Stimulated activated CD8-positive, alpha-beta memory T cell treated with anti-CD3 and anti-CD28 coated beads, Interleukin-2, amount 100 ng/mL, for 1 hour (primary cell): ENCODE measurements at places on chromosomes 3 and 15.

DNA sequence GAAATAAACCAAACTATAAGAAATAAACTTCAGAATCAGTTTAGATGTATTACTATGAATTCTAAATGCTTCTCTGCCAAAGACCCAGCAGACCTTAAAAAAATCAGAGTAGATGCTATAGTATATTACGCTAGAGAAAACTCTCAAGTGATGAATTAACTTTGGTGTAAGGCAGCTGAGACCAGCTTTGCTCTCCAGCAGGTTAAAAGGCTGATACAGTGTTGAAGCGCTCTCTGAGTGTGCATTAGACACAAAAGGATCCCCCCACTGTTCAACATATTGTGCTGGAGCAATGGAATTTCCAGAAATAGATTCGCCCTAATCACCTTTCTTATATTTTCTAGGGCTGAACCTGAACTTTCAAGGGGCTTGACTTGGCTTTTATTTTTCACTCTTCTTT is 190.0 kb downstream of the EFHB start:
- DNase-seq, result no peak

- DNase-seq, result no peak
These were observed 12.2 kb downstream of the ALG1L2 start for GRCh38 chr3:130093741-130094391.

- DNase-seq, result no peak
These were observed 873 bp downstream of the CAPN7 start for GRCh38 chr3:15206662-15207576.

- DNase-seq, result no peak
These were observed 4.8 kb downstream of the VIPR1 start for GRCh38 chr3:42507252-42507651.

- no peak for DNase-seq
These were observed 76.4 kb downstream of the USF3 start for GRCh38 chr3:113620091-113620490.

DNA sequence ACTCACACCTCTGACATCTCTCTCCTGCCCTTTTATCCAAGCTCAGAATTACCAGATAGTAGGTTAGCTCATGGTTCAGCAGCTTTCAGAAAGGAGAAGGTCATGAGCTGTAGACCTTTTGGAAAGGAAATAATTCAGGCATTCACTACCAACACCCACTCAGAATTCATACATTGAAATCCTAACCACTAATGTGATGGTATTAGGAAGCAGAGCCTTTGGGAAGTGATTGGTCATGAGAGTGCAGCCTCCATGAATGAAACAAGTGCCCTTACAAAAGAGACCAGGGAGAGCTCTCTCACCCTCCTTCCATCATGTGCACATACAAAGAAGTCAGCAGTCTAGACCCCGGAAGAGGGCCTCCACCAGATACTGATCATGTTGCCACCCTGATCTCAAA is 315.8 kb upstream of the CCDC54 start:
- no peak for DNase-seq

DNA sequence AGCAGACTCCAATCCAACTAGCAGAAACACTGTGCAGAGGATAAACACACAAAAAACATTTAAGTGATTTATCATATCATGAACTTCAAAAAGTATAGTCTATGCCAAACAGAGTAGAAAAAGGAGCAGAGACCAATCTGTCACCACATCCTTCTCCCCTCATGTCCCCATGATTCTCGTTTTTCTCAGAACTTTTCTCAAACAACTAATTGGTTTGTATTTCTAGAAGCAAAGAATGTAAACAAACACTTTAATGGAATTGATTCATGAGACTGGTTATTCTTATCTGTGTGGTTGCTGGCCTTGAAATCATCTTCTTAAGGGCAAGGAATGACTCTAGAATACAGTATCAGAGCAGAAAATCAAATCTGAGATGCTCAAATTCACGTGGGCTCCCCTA is 294.2 kb upstream of the THBS1 start:
- no peak for DNase-seq

GRCh38 chr3:66989860-66990696 is 8.0 kb upstream of the KBTBD8 start:
- no peak for DNase-seq

DNA sequence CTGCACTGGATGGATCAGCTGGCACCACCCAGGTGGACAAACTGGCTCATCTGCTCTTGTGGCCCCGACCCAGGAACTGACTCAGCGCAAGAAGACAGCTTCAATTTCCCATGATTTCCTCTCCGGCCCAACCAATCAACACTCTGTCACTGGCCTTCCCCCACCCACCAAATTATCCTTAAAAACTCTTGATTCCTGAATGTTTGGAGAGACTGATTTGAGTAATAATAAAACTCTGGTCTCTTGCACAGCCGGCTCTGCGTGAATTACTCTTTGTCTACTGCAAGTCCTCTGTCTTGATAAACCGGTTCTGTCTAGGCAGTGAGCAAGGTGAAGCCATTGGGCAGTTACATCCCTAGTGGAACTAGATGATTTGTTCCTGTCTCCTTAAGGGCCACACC is 16.1 kb downstream of the BDH1 start:
- DNase-seq, result no peak

- no peak for DNase-seq
These were observed 20.8 kb downstream of the ARL14 start for GRCh38 chr3:160697637-160698380.

DNA sequence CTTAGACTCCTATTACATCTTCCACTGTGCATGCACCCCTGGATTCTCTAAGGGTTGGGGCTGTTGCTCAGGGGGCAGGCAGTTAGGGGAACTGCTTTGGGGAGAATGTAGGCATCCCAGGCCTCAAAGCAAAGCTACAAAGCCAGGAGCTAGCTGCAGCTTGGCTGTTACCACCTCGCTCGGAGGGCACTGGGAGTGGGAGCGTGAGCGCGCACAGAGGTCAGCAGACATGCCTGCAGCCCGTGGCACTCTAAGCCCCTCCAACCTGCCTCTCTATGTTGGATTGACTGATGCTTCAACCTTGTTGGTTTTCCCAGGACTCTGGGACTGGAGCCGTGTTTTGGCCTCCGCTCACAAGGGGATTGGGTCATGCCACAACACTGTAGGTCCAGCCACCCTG is 69.8 kb downstream of the CPN2 start:
- DNase-seq, result no peak

GRCh38 chr3:114504941-114505628 is 211.3 kb downstream of the TIGIT start:
- DNase-seq, result no peak

GRCh38 chr15:93913871-93914270 is 317.5 kb upstream of the MCTP2 start:
- DNase-seq, result no peak

DNA sequence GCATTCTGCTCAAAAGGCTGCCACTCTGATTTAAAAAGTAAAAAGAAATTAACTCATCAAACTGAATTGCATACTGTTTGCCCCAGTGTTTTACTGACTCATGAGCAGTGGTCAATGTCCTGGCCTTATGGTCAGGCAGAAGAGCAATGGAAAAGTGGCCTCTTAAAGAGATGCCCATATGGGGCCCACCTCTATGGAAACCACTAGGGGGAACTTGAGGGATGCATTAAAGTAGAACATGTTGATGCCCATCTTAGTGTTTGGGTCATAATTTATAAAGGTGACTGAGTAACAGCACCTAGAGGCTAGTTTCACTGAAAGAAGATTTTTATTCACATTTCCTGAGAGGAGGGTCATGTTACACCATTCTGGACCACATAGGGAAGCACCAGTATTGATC is 66.5 kb upstream of the RNU6-1 start:
- no peak for DNase-seq

GRCh38 chr15:91253605-91254004 is 153.5 kb downstream of the SV2B start:
- no peak for DNase-seq

GRCh38 chr15:23566071-23566554 is 639 bp downstream of the MKRN3 start:
- DNase-seq, result no peak

DNA sequence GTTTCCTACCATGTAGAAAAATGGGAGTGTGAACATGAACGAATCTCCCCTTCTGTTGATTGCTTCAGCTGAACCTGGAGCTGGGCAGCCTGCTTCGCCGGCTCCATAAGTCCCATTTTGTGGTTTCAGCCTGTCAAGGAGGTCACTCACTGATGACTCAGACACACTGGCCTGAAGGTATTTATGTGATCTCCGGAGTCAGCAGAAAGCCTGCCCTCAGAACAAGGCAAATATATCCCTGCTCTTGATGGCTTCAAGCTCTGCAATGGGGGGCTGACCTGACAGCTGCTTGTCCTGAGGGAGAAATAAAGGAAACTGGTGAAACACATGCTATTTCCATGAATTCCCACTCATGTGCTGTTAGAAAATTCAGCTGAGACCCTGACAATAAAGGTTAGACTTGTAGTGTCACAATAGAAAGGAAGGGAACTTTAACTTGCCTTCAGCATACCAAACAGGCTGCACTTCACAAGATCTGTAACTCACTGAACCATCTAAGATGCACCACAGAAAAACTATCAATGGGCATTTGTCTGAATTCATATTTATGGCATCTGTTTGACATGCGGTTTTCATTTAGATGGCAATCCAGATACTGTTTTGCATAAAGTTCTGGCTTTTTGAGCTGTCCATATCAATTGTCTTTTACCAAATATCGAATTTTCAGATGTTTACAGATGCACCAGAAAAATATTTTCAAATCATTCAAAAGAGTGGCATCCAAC is 282.0 kb upstream of the VEPH1 start:
- no peak for DNase-seq

- no peak for DNase-seq
These were observed 7.5 kb upstream of the COLQ start for GRCh38 chr3:15528854-15529537.

GRCh38 chr15:69631978-69632377 is 179.4 kb downstream of the RPLP1 start:
- no peak for DNase-seq

DNA sequence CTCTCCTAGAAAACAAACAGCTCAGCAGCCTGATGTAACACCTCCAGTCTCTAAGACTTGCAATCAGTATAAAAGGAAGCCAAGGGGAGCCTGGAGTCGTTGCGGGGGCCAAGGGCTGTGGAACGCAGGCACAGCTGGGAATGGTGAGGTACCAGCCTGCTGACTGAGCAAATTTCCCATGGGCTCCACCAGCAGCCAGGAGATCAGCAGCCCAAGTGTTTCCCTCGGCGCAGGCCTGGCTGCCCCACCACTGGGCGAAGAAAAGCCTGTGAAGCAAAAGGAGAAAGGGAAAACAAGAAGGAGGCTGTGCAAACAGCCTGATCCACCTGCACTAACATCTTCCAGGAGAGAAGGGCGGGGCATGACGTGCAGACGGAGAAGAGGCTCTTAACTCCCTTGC is 155.3 kb downstream of the SHQ1 start:
- no peak for DNase-seq

- DNase-seq, result no peak
These were observed 139.3 kb downstream of the SOX2 start for GRCh38 chr3:181851063-181851462.

DNA sequence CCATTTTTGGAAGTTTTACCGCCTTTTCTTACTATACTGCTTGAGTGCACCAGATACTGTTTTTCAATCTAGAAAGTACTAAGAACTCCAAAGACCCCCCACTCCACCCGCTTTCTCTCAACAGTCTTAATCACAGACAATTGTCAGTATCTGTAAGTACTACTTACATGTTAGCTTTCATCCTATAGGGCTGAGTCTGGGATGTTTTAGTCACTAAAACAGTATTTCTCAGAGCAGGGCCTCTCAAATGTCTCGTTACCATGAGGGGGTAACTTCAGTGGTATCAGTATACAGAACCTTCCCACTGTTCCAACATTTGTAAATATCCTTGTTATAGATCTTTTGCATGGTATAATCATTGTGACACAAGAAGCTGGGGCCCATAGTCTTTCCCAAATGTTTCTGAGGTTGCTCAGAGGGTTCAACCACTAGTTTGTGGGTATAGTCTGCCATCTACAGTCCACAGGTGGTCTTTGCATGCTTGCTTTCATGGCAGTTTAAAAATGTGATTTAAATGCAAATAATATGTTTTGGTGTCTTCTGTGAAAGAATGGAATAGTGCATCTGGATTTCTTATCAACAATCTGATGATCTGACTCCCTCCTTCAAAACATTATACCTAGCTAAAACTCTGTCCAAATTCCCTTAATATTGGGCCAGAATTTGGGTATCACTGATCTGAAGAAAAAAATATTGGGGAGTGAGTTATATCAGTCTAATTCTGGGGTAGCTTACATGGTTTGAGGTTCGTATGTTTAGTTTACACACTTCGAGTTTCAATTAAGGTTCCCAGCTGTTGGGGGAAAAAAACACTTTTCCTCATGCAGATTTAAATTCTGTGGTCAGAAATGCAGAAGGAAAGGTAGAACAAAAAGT is 18.0 kb upstream of the DNAJC13 start:
- no peak for DNase-seq

DNA sequence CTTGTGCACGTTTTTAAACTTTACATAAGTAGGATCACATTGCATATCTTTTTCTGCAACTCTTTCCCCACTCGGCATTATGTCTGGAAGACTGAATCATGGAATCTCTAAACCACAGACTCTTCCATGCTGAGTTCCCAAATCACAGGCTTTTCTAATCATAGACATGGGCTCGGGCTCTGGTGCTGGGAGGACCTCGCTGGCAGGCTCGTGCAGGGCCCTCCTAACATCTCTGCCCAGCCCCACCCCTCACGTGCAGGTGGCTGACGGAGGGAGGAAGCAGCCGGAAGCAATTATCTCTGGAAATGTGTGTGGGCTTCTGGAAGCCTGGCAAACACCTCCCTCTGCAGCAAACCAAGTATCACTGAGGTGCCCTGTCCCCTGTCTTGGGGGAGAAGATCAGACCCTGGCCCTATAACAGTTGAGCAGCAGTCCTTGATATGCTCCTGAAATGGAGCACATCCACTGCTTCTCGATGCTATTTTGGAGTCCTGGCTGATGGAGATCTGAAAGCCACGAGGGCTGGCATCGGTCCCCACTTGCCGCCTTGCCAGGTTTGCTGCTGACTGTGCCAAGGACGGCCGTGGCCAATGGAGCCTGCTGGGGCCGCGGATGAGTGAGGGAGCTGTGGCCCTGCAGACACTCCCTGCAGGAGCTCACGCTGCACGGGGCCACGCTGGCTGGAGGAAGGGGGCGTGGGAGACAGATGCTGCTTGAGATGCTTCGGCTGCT is 4.4 kb upstream of the IQSEC1 start:
- DNase-seq, result no peak

DNA sequence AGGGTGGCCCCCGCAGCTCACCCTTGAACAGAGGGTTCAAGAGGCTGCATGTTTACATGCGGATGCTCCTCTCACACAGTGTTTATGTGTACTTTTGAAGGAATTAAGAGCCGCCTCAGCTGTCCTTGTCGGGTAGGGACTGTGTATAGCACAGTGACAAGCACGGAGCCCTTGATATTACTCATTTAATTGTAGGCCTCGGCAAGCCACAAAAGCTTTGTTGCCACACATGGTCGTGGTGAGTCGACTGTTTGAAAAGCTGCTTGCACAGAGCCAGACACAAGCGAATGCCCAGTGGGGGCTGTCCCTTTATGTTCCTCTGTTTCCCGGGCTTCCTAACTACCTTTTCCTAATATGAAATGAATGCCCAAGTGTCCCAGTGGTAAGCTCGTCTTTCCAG is 4.5 kb downstream of the ESYT3 start:
- no peak for DNase-seq

- no peak for DNase-seq
These were observed 63.8 kb downstream of the ATP1B3 start for GRCh38 chr3:141940194-141940776.
